ENCODE measurements at places on chromosomes 1 and 21.

DNA sequence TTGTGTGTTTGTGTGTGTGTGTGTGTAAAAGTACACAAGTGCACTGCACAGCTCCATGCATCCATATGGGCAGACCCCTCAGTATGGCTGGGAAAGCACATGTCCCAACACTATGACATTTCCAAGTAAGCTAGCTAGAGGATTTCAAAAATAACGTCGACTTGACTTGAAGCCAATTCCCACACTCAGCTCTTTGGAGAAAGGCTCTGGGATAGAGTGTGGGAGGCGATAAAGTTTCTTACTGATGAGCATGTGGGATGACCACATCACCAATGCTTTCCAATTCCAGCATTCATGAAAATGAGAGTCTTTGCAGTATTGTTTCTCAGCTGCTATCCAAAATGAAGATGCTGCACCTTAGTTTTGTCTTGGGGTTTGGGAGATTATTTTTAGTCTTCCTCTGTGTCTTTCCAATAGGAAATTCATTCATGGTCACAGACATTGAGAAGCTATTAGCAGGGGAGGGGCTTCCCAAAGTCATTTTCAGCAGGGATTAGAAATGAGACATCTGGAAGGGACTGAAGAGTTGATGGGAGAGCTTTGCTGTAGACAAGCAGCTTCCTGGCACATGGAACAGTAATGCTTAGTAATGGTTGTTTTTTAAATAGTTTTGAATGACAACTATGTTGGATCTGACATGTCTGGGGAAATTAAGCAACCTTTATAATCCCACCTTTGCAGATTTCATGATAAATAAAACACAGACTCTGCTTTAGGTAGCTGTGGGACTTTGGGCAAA is 143.5 kb downstream of the ASTN1 start:
- no peak for DNase-seq

DNA sequence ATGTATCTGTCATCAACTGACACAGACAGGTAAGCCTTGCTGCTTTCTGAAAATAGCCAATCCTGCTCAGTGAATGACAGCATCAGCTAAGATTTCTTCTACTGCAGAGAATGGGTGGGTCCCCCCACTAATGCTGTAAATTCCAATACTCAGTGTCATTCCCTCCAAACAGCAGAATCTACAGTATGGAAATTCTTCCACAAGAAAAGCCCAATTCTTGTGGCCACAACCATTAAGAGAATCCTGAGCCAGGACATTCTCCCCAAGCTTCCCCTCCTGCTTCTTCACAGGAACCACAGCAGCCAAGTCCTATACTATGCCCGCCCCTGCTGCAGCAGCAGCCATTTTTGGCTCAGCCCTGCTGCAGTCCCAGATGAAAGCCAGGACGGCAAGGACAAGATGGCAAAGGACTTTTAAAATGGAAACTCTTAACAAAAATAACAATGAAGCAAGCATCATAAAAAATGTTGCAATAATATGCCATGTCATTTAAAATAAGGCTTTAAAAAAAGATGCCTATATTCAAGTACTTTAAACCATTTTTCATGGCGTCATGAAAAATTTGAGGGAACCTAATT is 26.8 kb downstream of the EIF4G3 start:
- peak; percentile 94 for DNase-seq

DNA sequence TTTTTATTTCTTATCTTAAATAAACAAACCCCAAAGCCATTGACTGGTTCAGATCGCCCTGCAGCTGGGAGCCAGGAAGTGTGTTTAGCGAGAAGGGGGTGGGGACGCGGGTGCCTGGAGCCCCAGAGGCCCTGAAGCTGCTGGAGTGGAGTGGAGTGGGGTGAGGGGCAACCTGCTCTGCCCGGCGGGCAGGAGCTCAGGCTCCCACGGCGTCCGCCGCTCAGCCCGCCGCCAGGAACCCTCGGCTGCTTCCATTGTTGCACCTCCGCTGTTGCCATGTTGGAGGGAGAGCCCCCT is 673 bp downstream of the PIK3C2B start:
- no peak for DNase-seq

- no peak for DNase-seq
Observed at GRCh38 chr1:229578168-229579058, 19.9 kb upstream of the ABCB10 start.

DNA sequence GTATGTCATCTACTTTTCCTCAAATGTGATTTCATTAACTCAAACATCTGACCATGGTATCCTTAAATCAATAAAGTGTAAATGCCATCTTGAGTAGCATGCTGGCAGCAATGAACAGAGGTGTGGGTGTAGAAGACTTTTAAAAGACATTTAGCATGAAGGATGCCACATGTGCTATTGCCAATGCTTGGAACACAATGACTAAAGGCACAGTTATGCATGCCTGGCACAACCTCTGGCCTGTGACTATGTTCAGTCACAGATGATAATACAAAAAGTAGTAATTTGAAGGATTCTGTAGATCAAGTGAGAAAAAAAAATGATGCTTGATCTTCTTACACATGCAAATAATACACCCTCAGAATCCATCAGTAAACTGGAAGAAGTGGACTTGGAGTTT is 938.9 kb upstream of the ADGRL4 start:
- no peak for DNase-seq

DNA sequence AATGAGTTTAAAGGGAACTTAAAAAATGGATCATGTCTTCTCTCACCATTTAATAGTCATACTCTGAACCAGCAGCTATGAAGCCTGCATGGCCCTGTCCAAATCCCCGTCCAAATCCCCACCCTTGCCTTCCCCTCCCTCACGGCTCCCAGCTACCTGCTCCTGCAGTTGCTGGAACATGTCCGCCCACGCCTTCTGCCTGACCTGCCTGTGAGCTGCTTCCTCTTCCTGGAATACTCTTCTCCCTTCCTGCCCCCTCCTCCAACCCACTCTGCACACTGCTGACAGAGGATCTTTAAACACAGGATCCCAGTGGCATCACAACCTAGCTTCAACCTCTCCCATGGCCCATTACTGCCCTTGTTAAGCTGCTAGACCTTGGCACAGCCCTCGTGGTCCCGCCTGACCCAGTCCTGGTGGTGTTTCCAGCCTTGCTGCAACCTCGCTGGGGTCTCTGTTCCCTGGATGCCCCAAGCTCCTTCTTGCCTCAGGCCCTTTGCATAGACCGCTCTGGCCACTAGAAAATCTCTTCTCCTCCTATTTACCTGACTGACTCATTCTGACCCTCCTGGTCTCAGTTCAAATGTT is 118.3 kb downstream of the PTPRU start:
- peak; percentile 20 for DNase-seq

- DNase-seq: peak; percentile 58
Observed at GRCh38 chr1:19676438-19676922, 11.8 kb downstream of the HTR6 start.

DNA sequence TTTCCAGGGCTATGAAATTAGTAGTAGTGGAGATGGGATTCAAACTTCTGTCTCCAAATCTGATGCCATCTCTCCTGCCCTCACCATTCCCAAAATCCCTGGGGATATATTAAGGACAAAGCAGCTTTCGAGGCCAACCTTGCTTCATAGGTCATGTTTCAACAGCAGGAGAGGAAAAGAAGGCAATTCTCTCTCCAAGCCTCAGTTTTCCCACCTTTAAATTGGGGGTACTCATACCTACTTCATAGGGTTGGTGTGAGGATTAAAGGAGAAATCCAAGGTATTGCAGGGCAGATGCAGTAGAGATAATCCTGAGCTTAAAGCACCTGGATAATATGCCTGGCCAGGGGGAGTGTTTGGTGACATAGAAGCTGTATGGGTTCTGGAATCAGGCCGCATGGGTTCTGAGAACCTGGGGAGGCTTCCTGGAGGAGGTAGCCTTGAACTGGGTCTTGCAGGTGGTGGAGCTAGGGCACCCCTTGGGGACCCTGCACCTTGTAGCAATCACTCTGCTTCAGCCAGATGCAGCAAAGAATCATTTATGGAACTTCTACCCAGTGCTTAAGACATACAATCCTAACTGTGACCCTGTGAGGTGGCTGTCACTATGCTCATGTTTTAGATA is 10.7 kb upstream of the IFFO2 start:
- DNase-seq: no peak

DNA sequence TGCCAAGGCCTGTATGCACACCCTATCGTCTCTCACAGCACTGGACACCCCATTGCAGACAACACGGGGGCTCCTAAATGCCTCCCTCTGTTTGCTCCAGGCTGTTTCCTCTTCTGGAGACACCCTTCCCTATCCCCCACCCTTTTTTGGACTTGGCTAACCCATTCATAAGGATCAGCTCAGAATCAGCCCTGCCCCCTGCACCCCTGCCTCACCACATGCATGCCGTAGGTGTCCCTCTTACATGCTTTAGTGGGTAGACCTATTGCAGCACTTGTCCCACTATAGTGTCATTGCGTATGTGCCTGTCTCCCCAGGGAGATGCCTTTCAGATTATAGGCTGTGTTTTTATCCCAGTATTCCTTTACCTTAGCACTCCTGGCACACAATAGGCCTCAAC is 30.9 kb downstream of the OPTC start:
- no peak for DNase-seq

- DNase-seq: no peak
Observed at GRCh38 chr1:18072066-18072465, 35.5 kb upstream of the IGSF21 start.

DNA sequence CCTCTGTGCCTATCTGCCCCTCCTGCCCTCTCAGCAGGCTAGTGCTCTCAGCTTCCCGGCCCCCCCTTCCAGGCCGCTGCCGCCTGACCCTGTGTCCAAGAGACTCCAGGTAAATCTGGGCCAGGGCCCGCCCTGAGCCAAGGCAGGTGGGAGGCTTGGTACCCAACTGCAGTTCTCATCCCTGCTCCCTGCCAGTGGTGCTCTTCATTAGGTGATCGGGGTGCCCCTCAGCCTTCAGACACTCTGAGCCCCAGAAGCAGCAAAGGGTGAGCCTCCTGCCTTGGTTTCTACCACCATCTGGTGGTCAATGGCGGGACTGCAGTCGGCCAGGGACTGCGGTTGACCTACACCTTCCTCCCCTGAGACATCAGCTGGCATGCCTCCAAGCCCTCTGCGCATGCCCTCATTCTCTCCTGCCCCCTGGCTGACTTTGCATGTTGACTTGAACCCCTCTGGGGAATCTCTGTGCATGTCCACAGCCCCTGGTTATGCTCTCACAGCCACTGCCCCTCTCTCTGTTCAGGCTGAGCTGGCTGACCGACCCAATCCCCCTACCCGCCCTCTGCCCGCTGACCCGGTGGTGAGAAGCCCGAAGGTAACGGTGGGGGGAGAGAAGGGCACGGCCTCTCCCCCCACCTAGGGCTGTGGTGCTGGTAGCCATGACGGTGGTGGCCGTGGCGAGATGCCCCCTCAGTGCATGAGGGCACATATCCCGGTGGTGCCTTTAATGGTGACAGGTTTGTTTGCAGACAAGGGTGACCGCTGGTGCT is 2.0 kb upstream of the EFNA4 start:
- DNase-seq: peak; percentile 76

DNA sequence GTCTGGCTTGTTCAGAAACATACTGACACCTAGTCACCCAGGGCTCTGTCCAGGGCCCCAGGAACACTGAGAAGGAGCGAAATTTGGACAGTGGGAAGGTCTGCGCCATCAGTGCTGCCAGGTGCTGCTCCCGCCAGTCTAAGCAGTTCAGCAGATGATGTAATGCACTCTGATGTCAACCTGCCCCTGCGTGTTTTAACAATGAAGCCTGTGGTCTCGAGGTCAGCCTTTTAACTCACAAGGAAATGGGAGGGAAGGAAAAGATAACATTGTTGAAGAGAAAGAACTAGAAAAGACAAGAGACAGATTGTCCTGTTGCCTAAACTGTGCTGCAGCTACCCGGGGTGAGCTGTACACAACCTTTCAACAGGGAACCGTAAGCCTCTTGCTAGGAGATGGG is 126.6 kb upstream of the IFFO2 start:
- peak; percentile 91 for DNase-seq

DNA sequence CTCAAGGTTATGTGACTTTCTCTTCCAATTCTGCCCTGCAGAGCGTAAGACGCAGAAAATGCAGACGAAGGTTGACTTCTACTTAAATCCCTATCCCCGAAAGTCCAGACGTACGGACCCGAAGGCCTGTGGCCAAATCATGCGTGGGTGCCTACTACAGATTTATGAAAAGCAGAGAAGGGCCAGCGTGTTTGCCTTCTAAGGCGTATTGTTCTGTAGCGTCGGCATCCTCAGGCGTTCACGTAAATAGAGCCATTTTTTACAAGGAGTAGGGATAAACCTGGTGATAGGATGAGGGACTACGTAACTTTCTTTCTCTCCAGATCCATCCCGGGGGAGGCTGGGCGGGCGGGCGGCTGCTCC is 222 bp upstream of the GIPC2 start:
- DNase-seq: no peak

DNA sequence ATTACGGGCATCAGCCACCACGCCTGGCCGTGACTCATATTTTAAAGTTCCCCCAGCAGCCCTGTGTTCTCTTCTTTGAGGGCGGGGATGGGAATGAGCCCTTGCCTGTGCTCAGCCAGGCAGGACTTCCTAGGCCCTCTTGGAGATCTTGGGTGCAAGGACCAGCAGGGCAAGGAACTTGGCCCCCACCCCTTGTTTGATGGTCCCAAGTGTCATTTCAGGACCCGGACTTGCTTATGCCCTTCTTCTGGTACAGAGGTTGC is 9.3 kb downstream of the RASSF5 start:
- no peak for DNase-seq

- no peak for DNase-seq
Observed at GRCh38 chr1:172397633-172398032, 22.9 kb upstream of the C1orf105 start.

GRCh38 chr1:161702250-161702649 is 4.8 kb upstream of the FCRLA start:
- no peak for DNase-seq

- DNase-seq: peak; percentile 66
Observed at GRCh38 chr1:204127597-204128242, 24.1 kb downstream of the ETNK2 start.

DNA sequence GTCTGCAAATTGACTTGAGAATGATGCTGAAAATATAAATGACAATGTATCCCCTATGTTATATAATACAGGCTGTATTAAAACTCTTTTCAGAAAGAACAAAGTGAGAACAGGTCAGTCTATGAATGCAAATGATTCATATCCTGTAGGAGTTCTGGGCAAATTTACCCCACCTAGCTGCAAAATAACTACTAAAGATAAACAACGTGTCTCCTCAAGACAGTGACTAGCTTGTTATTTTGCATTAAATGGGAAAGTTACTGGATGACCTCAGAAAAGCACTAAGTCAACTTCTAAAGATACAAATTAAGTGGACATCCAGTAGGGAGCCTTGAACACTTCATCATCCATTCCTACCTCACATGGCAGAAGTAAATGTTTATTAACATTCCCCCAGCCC is 11.1 kb downstream of the RNF19B start:
- peak; percentile 91 for DNase-seq

DNA sequence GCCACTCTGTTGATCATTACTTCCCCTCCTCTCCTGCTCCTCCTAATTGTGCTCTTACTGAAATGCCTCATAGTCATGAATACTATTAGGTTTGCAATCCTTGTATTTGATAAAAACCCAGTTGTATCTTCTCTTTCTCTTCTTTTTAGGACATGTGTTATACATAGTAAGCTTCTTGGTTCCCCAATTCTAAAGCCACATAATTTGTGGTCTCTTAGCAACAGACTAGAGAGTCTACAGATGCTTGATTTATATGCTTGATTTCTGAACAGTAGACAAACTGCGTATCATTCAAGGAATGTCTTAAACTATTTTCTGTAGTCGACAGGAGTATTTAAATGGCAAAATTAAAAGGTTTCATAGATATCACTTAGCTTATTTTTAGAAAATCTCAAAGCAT is 1598.9 kb downstream of the PLA2G4A start:
- no peak for DNase-seq
